T follicular helper cell (primary cell): ENCODE measurements at places on chromosomes 5 and 9.

DNA sequence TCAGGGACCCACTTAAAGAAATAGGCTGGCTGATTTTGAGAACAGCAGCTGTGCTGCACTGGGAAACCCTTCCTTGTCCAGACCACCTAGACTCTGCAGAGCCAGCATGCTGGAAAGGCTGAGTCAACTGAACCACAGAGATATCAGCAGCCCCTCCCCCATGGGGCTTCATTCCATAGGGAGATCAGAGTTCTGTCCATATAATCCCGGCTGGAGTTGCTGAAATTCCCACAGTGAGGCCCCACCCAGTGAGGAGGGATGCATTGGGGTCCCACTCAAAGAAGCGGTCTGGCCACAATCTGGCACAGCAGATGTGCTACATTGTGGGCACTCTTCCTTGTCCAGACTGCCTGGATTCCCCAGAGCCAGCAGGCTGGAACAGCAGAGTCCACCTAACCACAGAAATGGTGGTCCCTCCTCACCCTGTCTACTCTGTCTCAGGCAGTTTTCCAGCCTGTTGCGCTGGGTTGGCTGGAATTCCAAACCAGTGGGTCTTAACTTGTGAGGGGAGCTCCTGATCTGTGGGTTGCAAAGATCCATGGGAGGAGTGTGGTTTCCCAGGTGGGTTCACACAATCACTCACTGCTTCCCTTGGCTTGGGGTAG lies 127.1 kb downstream of the RNF180 start:
- no peak for DNase-seq

GRCh38 chr9:122875523-122875922 lies 29.6 kb downstream of the RC3H2 start:
- no peak for DNase-seq

DNA sequence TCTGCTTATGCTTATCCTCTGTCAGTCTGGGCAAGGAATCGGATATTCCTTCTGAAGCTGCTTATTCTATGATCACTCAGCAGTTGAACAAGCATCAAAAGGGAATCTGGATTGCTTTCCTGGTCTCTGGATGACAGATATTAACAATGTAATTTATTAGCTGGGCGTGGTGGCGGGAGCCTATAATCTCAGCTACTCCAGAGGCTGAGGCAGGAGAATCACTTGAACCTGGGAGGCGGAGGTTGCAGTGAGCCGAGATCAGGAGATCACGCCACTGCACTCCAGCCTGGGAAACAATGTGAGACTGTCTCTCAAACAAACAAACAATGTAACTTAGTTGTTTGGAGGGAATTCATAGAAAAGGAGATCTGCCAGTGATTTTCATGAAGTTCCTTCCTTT lies 45.4 kb downstream of the DMRT1 start:
- DNase-seq = no peak

GRCh38 chr5:138287246-138287645 lies 12.8 kb upstream of the GFRA3 start:
- no peak for DNase-seq

DNA sequence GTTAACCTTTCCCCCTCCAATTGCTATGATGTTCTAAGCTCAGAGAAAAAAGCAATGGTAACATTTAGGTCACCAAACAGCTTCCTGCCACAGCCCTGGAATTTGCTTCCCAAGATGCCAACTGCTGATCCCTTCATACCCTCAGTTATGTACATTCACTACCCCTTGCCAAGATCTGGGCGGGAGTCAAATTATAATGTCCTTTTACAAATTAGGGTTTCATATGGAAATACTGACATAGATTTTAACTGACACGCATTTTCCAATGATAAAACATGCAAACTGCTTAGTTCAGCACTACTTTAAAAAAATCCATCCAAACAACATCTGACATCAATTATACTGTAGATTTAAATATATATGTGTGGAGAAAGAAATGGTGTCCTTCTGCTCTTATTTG lies 5.0 kb downstream of the LOX start:
- no peak for DNase-seq

DNA sequence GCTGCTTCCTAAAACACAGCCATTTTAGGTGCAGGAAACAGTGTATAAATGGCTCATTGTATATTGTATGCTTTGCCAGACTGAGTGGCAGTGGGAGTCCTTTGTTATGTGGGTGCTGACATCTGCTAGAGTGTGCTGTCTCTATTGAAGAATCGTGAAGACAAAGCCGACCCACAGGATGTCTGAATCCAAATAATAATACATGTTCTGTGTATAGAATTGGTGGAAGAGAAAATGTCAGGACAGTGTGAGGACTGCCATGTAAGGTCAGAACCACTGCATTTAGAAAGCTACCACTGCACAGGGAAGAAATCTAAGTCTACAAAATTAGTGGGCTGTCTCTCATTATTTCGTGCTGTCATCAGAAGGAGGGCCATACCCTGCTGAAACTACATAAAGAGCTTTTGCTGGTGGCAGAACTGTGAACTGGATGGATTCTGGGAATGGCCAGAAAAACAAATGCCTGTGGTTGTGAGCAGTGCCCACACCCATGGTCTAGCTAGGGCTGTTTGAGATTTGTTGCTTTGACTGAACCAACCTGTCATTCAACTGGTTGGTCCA lies 2.5 kb downstream of the IL7R start:
- DNase-seq = no peak

GRCh38 chr9:69376651-69377050 lies 51.6 kb downstream of the ENTREP1 start:
- no peak for DNase-seq

- DNase-seq = no peak
These were observed 40.3 kb downstream of the UBE2D2 start for GRCh38 chr5:139601429-139601828.

GRCh38 chr5:37787742-37788141 lies 52.1 kb downstream of the GDNF start:
- no peak for DNase-seq

DNA sequence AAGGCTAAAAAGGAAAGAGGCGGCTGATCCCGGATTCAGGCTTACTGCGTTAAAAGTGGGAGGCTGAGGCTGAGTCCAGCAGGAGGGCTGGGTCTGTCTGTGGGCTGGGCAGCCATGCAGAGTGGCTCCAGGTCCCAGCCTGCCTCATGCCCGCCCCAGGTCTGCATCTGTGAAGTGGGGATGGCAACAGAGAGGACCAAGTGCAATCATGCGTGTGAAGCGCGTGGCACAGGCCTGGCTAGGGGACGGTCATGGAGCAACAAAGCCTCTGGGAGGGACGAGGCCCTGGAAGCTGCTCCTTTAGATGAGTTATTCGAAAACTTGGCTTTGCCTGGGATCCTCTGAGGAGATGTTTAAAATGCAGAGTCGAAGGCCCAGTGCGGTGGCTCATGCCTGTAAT lies 30.4 kb upstream of the BARHL1 start:
- no peak for DNase-seq

DNA sequence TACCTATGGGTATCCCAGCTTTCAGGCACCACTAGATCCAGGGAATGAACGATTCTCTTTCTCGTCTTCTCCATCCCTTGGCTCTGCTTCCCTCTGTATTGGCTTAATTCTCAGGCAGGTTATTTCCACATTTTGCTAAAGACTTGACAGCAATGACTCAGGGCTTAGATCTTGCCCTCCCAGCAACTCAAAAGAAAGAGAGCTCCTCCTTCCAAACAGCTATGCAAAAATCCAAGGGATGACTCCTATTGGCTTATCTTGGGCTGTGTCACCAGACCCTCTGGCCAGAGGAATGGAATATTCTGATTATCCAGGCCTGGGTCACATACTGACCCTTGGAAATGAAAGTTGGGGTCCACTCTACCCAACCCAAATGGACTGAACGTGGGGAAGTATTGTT lies 270.2 kb downstream of the NTRK2 start:
- no peak for DNase-seq

DNA sequence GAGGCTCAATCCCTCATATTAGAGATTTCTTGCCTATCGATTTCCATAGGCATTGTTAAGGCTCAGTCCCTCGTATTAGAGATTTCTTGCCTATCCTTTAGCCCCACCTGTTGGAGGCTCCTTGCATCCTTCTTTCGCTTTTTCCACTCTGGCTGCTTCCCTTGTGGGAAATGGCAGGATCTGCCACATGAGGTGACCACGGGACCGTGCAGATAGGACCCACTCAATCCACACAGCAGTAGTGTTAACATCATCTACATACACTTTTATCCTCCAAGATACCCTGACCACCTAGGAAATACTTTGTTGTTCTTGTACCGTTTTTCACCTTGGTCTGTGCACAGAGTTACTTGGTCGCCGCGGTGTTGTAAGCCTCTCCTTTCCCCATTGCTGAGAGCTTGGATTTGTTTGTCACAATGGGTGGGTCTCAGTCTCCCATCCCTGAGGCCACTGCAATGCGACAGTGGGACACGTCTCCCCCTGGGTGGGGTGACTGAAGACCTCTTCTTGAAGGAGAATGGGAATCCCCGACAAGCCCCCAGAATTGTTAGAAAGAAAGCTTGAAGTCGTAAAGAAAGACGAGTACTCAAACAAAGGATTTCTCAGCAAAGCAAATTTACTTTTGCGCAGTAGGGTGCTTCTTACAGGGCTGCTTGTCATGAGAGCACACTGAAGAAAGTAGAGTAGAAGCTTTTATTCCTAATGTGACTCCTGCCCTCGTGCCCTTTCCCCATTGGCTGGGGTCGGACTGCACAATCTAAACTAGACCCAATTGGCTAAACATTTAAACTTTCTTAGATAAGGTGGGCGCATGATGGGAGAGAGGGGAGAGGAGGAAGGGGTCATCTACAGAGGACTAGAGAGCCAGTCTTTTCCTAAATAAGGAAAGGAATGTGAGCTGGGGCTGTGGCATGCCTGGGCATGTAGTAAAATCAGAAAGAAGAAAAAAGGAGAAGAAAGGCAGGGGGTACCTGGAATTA lies 19.8 kb downstream of the IFT74 start:
- DNase-seq = no peak

DNA sequence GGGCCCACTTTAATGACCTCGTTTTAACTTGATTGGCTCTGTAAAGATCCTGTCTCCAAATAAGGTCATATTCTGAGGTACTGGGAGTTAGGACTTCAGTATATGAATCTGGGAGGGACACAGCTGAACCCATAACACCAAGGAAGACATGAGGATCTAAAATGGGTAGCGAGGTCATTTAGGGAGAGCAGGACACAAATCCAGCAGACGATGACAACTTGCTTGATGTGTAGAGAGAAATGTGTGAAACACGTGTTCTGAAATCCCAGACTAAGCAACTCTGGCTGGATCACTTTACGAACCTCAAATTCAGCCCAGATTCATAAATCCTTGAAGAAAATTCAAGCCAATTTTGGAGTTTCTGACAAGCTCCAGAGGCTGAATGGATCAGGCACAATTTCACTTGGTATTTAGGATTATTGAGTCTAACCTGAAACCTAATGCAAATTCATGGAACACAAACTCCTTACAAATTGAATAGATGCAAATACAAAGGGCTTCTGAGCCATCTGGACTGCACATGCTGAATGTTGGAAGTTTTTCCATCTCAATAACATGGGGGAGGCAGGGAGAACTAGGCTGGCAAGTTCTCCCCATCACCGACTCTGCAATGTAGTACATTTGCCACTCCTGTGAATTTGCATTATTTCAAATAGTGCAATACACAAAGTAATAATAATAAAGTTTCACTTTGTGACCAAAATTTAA lies 74.0 kb upstream of the SLC30A5 start:
- no peak for DNase-seq

GRCh38 chr5:177094224-177095087 lies 7.7 kb downstream of the FGFR4 start:
- DNase-seq = no peak

DNA sequence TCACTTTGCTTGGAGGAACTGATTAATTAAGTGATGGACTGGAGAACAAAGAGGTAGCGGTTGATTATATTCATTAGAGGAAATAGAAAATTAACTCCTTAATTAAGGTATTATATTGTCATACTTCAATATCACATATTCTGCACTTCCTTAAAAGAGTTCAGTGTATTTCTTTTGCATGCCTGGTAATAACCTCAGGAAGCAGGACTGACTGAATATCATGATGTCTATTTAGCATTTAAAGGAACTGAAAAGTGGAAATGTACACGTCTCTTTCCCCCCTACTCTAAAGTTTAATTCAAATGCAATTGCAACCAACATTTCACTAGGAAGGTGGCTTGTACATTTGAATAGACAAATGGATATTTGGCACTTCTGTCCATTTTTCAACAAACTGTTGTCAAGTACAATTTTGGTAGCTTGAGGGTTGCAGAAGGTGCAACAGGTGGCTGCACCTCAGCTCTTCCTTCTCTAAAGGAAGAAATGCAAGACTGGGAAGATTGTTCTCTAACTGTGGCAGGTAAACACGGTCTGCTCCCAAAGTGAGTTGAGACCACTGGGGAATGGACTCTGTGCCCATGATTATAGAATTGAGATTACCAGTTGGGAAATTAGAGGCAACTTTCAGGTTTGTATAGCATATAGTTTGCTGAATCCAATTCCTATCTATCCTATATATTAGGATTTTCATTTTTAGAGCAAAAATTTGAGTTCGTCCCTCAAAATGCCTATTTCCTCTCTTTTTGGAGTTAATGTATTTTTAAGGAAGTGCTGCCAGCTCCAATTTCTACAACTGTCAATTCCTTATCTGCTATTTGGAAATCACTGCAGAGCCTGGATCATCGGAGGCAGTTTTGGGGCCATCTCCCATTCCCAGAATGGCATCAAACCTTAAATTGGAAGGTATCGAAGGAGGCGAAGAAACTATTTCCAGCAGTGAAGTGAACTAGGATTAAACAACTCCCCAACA lies 98.9 kb upstream of the TAF11L2 start:
- DNase-seq = no peak

DNA sequence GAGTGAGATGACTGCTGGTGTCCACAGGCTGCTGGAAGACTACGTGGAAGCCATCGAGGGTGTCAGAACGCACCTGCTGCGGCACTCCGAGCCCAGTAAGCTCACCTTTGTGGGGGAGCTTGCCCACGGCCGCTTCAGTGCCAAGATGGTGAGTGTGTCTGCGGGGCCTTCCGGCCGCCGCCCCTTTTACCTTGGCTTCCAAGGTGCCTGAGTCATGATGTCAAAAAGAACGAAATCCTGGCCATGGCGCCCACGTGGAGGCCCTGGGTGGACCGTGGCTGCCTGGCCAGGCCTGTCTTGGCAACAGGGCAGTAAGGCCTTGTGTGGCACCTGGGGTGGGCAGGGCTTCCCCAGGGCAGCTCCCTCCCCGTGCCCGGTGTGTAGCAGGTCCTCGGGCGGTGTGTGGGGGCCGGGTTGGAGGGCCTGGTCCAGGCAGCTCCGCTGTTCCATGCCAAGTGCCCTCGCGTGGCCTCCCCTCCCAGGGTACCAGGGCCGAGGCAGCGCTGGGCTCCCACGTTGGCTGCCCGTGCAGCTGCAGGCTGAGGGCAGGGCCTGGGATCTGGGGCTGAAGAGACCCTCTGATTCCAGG lies 7.8 kb downstream of the DPP7 start:
- no peak for DNase-seq

- no peak for DNase-seq
These were observed 5.5 kb downstream of the ADRB2 start for GRCh38 chr5:148831590-148832565.
